GM20000 (cell line): ENCODE measurements at places on chromosomes 5 and 9.

DNA sequence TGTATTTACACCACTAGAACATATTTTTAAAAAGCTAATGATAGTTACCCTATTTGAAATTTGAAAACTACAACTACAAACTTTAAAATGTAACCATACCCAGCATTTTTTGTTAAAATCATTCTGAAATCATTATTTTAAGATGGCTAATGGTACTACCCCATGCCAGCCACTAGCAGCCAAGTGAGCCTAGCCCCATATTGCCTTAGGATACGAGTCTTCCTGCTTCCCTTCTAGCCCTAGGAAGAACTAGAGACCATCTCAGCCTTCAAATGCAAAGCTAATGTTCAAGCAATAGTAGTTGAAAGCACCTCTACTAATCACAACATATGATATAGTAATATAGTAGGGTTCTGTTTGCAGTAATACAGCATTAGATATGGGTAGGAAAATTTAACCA, 24.0 kb upstream of the VCAN start:
- no peak for DNase-seq

DNA sequence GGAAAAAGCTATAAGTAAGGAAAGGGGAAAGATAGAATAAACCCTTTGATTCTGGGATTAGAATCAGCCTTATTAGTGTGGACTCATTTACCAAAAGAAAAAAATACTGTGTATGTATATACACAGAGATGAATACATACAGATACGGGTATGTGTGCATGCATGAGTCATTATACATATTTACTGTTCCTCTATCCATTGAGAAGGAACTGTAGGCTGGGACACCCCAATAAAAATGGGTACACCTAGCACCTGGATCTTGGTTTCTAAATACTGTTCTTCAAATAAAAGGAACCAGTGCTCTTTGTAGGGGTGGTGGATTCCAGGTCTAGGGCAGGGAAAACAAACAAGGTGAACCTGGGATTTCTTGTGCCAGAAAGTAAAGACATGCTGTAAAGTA, 48.3 kb downstream of the WHRN start:
- DNase-seq, result no peak

DNA sequence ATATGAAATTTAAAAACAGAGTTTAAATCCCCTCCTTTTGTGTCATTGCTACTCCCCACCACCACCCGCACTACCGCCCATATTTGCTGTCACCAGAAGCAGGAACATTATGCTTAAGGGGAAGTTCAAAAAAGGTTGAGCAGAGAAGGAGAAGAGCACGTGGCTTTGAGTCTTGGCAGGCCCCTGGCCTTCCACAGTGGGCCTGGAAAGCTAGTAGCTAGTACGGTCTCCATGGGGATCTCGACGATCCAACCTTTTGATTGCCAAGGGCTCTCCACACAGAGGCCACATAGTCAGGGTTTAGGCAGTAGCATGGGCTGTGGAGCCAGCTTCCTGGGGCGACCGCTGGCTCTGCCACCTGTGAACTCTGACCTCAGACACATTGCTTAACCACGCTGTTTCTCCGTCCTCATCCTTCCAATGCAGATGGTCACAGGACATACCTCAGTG, 90.1 kb downstream of the GOLPH3 start:
- no peak for DNase-seq

DNA sequence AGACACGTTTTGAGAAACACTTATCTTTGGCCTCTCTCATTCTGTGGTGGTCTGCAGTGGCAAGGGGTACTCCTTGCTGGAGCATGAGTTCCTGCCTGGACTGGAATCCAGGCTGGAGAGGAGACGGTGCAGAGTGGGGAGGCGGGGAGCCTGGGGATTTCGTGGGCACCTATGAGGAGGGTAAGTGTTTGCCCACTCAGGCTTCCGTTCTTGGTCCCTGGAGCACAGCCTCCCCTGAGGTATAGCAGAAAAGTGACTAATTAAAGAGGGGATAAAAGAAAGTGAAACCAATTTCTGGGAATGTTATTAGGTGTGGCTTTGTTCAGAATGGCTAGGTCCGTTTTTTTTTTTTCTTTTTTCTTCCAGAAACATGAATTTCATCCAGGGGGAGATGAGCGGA, 90.8 kb downstream of the ARHGAP26 start:
- DNase-seq, result no peak

- DNase-seq, result no peak
Measured at GRCh38 chr9:12708562-12709298, 15.5 kb downstream of the TYRP1 start.

GRCh38 chr9:36993933-36994764, 39.9 kb downstream of the PAX5 start:
- DNase-seq, result peak; percentile 83

DNA sequence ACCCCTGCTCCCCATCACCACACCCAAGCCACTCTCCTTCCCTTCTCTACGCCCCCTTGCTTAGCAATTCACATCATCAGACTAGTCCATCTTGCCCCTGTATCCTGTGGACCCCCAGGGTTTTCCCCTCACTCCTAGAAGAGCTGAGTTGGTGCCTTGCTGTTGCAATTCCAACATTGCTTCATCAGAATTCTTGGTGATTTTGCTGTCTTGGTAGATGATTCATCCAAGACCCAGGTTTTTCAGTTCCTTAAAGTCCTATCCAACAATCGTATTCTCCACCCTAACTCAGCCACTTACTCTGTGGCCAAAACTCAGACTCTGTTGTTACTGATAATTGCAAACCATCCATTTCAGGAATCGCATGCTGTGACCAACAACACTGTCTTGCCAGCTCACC, 21.4 kb upstream of the CCNJL start:
- DNase-seq, result no peak

- DNase-seq, result no peak
Measured at GRCh38 chr9:19642256-19642655, 146.6 kb downstream of the SLC24A2 start.

DNA sequence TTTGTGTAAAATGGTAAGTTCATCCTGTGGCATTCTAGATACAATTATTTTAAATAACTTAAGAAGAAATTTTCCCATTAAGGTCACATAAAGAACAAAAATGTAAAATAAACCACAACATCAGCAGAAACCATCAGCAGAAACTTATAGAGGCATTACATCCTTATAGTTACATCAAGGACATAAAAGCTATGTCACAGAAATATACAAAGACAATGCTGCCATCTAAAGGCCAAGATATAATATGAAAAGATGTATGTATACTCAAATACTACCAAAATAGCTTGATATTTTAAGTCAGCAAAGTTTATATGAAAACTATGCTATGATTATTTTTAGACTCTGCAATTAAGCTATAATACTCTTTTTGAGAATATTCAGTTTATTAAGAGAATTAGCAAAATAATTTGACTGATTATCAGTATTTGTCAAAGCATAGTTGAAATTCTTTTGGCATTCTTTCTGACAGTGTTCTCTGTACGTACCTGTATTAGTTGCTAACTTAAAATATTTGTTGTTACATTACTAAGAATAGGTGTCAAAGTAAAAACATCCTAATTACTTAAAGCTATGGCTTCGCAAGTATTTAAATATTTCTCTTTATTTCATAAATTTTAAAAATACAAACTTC, 36.2 kb downstream of the FBXL17 start:
- peak; percentile 14 for DNase-seq

DNA sequence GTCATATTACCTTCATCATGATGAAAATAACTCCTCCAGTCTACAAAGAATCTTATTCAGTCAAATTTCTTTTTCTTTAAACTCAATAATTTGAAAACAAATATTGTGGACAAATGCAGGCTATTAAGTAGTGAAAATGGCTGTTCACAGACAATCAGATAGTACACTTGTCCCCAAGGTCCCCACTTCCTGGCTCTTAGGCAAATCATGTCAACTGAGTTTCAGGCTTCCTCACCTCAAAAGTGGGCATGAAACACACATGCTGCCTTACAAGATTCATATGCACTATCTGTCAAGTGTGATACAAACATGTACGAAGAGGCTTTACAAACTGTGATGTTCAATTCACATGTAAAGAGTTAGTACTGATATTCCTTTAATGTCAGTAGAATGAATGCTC, 385.2 kb upstream of the SEMA6A start:
- DNase-seq, result no peak

DNA sequence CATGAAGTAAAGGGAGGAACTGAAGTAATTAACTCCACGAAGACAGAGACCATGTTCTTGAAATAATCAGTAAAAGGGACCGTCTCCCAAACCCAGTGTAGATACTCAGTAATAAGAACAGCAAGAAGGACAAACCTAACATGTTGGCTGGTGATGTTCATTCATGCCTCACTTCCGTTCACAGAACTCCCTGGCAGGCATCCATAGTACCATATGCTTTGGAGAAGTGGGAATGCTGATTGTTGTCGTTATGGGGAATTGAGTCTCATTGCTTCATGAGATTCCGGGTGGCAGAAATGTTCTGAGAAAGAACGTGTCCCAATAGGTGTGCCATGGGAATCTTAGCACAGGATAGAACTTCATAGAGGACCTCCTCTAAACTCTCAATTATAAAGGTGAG, 452.3 kb downstream of the ZSWIM6 start:
- DNase-seq, result no peak

- DNase-seq, result no peak
Measured at GRCh38 chr5:137481596-137481995, 17.5 kb downstream of the SPOCK1 start.

DNA sequence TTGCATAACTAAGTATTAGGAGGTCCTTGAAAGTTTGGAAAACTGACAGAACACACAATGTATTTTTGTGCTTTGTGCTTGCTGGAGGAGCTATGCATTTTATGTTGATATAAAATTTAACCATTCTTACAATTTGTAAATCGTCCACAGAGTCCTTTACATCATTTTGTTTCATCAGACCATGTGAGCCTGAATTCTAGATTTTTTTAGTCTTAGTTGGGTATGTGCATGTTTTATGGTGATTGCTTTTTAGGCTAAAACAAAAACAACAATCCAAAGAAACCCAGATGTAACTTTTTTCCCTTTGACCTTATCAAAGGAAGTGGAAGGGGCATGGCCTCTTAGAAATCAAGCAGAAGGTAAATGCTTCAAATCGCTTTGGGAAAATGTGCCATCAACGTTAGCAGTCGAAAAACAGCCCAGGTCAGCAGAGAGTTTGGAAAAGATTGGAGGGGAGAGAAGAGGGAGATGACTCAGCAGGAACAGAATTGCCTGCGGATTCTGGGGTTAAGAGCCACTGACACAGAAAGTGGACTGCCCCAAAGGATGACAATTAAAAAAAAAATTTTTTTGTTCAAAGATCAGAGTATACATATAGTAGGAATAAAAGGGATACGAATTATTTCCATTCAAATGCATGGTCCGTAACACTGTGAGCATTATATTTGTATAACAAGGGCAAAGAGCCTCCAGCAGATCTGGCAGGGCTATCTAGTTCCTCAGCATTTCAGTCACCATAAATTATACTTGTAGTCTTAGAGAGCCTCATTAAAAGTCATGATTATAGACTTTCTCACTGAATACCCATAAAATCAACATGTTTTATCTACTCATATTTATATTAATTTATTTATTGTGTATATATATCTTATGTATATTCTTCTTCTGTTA, 253.5 kb upstream of the HAPLN1 start:
- DNase-seq, result no peak

GRCh38 chr5:138233280-138233679, 20.2 kb upstream of the CDC23 start:
- no peak for DNase-seq

DNA sequence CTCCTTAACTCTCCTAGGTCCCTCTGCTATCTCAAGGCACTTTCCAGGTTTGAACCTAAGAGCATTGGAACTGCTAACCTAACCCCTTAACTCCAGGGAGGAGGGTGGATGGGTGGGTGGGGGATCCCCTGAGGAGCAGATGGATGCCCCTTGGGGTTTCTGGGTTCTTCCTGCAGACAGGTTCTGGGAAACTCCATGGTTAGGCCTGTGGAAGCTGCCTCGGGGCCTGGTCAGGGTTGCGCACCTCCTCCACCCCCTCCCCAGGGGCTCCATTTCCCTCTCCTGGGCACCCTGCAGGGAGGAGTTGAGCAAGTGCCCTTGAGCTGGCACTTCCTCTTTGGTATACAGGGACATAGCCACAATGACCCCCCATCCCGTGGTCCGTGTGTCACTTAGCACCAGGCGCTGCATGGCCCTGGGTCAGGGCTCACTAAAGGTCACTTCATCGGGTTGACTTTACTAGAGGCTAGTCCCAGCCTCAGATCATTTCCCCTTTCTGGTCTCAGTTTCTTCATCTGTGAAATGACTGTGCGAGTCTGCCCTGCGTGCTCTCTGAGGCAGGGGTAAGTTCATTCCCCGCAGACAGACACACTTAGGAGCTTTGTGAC, 16.0 kb downstream of the CXXC5 start:
- peak; percentile 88 for DNase-seq

DNA sequence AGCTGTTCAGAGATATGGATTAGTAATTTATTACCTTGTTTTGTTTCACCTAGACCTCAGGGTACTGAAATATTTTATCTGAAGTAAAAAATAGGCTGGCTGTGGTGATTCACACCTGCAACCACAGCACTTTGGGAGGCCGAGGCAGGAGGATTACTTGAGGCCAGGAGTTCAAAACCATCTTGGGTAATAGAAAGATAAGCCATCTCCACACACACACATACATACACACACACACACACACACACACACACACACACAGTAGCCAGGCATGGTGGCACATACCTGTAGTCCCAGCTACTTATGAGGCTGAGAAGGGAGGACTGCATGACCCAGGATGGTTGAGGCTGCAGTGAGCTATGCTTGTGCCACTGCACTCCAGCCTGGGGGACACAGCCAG, 3.7 kb downstream of the ANXA2R start:
- DNase-seq, result no peak

GRCh38 chr5:75734913-75735789, 17.9 kb upstream of the POC5 start:
- peak; percentile 31 for DNase-seq

- DNase-seq, result no peak
Measured at GRCh38 chr9:111037356-111037707, 938 bp downstream of the LPAR1 start.

DNA sequence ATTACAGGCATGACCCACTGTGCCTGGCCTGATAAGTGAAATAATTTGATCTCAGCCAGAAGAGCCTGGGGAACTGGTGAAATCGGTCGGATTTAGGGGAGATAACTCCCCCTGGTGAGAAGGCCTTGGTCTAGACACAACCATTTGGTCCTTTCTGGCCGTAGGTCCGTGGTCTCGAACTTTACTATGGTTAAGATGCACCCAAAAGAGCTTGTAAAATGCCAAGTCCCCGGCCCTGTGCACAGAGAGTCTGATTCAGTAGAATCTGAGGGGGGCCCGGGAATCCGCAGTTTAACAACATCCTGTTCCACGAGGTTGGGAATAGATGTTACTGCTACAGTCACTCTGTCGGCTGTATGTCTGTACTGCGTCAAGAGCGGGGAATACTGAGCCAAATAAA, 140.7 kb downstream of the C9orf50 start:
- no peak for DNase-seq

- DNase-seq, result no peak
Measured at GRCh38 chr9:17520268-17521064, 58.4 kb upstream of the SH3GL2 start.

DNA sequence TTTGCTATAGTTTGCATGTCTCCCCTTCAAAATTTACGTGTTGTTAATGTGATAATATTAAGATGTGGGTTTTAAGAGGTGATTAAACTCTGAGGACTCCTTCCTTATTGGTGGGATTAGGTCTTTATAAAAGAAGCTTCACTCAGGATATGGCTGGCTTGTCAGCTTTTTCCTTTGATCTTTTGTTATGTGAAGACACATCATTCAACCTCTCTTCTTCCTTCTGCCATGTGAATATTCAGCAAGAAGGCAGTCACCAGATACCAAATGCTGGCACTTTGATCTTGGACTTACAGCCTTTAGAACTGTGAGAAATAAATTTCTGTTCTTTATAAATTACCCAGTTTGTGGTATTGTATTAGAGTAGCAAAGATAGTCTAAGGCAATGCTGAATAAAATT, 855.9 kb upstream of the CDH10 start:
- DNase-seq, result no peak

GRCh38 chr5:105057893-105058292, 1495.3 kb upstream of the NUDT12 start:
- DNase-seq, result no peak
